ENCODE measurements at places on chromosomes 13 and 19. TPM values are rescaled to one million over a fixed set of nuclear protein-coding genes. Genes with fewer than 3 reads are reported as not detected.

The RGL3 gene
- total RNA-seq: 4.4 TPM

The ZNF600 gene
- total RNA-seq: 3.2 TPM

The ZNF723 gene
- total RNA-seq: not detected

The CCDC70 gene
- not detected for total RNA-seq

The POU2F2 gene
- total RNA-seq: not detected

The C5AR1 gene
- 0.16 TPM for total RNA-seq

The RXFP2 gene
- not detected for total RNA-seq

The CRB3 gene
- total RNA-seq: 0.16 TPM

The PARP4 gene
- 39.8 TPM for total RNA-seq

The MISP gene
- 0.32 TPM for total RNA-seq

The ZGLP1 gene
- total RNA-seq: 0.16 TPM

The KLF1 gene
- total RNA-seq: not detected

The BRME1 gene
- total RNA-seq: not detected

The SEMA6B gene
- 0.32 TPM for total RNA-seq

The KLK14 gene
- not detected for total RNA-seq

The RNF225 gene
- total RNA-seq: 0.17 TPM

The IFNL4 gene
- total RNA-seq: not detected

The TNNI3 gene
- 0.32 TPM for total RNA-seq

The SMIM44 gene
- not detected for total RNA-seq

The PGLYRP1 gene
- total RNA-seq: not detected

The KASH5 gene
- not detected for total RNA-seq

Data from bronchial smooth muscle cell (primary cell).